Stimulated activated naive B cell treated with anti-CD40 and anti-IgM and Interleukin-4, amounts not matched to agents 10 μg/mL and 1 μg/mL and 100 μg/mL, for 72 hours (primary cell): ENCODE measurements at places on chromosomes 5 and 9.

- DNase-seq = no peak
Observed at GRCh38 chr9:11086561-11086960, 473.8 kb upstream of the PTPRD start.

DNA sequence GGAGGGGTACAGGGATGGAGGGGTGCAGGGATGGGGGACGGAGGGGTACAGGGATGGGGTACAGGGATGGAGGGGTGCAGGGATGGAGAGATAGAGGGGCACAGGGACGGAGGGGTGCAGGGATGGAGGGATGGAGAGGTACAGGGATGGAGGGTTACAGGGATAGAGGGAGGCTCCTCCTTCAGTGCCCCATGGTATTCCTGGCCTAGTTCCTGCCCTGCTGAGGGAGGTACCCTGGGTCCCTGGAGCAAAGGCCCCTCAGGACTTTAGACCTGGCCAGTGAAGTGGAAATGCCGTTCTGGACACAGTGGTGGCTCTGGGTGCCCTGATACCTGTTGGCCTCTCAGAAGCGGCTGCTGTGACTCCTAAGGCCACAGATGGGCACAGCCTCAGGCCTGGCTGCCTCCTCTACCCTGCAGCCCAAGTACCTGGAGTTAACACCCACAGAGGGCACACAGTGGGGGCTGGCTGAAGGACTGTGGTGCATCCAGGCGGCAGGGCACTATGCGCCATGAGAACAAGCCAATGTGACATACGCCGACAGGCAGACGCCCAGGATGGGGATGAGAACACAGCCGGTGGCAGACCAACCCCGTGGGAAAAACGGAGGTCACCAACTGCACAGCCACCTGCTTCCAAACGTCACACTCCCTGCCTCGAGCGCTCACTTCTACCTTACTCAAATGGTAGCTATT, 8.4 kb downstream of the PTGES2 start:
- no peak for DNase-seq

GRCh38 chr9:89986190-89986589, 381.4 kb downstream of the GADD45G start:
- DNase-seq = no peak

DNA sequence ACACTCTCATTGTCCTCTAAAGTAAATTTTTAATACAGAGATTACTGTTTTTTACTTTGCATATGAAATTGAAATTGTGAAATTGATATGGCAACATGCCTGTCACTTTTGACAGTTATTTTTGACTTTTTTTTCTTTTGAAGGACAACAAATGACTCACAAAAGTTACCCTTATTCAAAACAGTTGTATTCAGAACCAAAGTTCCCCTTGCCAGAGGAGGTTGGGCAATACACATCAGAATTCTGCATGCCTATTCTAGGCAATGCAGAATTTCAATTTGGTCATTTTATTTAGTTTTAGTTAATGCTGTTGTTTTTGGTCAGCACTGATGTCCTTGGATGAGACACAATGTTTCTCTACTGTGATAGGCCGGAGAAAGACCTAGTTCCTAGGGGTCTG, 299.1 kb upstream of the PRR16 start:
- no peak for DNase-seq

DNA sequence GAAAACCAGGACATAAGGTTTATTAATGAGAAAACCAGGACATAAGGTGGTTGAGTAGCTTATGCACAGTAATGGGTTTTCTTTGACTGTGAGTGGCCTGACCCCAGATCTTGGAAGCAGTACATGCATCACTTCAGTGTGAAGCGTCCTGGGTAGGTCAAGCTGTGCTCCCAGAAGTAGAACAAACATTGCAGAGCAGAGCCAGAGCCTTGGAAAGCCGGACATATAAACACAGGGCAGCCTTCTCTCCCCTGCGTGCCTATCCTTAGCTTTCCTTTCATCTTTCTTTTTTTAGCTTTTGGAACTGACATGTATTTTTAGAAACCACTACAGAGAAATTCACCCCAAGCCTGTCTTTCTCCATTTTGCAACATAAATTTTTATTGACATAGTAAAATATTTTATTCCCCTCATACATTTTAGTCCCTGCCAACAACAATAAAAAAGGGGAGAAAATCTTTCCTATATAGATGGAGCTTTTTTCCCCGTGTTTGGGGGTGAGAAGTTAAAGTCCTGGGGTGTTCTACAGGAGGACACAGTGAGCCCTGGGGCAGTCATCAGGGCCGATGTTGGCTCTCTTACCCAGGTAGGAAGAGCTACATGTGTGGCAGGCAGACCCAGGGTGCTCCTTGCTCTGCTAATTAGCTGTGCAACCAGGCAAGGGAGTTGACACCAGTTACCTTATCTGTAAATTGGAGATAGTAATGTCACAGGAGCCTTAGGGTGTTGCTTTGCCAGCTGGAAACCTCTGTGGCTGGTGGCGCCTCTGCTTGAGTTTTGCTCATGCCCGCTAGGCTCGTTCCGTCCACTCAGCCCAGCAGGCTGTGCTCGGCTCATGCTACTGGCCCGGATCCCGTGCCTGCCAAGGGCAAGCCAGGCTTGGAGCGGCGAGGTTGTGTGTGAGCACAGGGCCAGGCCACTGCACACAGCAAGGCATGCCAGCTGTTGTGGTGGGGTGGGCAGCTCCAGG, 389.6 kb downstream of the KDM4C start:
- no peak for DNase-seq

DNA sequence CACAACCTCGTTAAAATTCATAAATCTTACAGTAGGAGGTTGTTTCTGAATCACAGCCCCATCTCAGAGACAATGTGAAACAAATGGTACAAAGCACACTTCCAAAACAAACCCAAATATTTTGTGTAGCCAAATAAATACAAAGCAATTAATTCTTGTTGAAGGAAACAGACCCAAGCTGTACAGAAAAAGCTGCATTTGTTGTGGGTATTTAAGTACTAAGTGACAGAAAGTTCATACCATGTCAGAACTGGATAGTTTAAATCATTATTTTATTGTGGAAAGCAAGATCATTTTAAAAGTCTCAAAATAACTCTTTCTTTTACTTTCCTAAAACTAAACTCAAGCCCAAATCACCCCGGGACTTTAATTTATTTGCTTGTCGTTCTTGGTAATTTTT, 570.7 kb downstream of the ELAVL2 start:
- DNase-seq = no peak

DNA sequence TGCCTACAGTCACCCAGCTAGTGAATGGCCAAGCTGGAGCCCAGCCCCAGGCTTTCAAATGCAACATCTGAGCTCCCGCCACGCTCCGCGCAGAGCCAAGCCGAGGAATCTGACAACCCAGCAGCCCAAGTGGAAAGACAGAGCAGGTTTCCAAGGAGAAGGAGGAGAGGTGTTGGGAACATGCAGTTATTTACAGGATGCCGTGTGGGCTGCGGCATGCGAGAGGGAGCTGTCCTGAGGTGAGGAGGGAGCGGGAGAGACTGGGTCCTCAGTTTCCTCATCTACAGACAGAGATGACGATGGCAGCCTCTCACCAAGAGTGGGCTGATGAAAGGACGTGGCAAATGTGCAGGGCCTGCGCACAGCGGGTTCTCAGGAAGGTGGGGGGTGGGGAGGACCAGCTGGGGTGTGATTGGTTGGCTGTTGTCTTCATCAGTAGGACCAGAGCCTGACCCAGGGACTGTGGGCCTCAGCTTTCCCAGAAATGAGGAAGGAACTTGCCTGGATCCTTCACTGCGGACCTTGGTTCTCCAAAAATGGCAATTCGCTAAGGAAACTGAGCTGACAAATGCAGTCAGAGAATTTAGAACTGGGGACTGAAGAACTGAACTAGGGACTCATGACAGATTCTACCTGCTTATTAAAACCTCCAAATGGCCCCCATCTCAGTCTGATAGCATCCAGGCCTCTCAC, 14.8 kb upstream of the CPLX2 start:
- no peak for DNase-seq

- DNase-seq = no peak
Observed at GRCh38 chr5:110809006-110809405, 70.2 kb downstream of the SLC25A46 start.

DNA sequence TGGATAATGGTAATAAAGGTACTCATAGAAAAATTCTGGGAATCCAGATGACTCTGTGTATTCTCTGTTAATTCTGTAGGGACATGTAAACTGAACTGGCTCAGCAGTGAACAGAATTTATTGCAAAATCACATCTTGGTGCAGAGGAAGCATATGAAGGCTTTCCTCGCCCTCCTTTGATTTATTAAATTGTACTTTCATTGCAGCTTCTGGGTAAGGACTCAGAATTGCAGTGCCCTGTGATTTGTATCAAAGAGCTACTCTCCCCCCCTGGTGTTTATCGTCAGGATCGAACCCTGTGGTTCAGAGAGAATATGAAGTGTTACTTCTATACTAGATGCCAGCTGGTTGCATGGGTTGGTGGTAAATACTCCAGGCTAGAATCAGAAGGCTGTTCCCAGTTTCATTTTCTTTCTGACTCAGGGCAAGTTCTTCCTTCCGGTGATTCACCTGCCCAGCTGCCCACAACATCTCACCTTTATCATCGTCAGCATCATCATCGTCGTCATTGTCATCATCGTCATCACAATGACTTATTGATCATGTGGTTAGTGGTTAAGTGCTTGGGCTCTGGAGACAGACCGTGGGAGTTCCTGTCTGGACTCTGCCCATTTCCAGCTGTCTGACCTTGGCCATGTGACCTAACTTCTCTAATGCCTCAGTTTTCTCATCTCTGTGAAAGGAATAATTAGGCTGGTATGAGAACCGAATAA, 238.8 kb downstream of the ARHGAP26 start:
- peak; percentile 83 for DNase-seq

DNA sequence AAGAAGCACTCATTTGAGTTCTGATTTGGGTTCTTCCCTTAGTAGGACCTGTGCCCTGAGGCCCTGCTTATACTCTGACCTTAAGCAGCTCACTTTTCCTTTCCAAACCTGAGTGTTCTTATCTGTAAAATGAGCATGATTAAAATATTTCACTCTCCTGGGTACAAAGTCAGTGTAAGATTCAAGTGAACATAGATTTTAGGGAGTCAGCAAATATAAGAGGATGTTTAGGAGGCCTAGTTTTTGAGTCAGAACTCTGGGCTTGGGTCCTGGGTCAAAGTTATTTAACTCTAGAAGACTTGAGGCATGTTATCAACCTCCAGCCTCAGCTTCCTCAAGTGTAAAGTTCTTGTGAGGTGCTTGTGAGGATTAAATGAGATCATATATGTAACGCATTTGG, 8.7 kb upstream of the SPARC start:
- DNase-seq = no peak

- DNase-seq = no peak
Observed at GRCh38 chr5:68500813-68501212, 285.3 kb downstream of the PIK3R1 start.

- no peak for DNase-seq
Observed at GRCh38 chr9:123350590-123351310, 5.2 kb upstream of the CRB2 start.

- no peak for DNase-seq
Observed at GRCh38 chr9:136695435-136695895, 8.2 kb upstream of the AGPAT2 start.
